Kidney capillary endothelial cell (primary cell): ENCODE measurements at places on chromosomes 7 and 10.

GRCh38 chr10:128072941-128073645 is 53.1 kb downstream of the MKI67 start:
- DNase-seq = no peak

GRCh38 chr10:69087590-69088470 is at the start of gene SRGN:
SRGN (plus strand) TSS chr10:69088103; CDS start chr10:69088158, 55 bp downstream.
- DNase-seq = peak; percentile 41

DNA sequence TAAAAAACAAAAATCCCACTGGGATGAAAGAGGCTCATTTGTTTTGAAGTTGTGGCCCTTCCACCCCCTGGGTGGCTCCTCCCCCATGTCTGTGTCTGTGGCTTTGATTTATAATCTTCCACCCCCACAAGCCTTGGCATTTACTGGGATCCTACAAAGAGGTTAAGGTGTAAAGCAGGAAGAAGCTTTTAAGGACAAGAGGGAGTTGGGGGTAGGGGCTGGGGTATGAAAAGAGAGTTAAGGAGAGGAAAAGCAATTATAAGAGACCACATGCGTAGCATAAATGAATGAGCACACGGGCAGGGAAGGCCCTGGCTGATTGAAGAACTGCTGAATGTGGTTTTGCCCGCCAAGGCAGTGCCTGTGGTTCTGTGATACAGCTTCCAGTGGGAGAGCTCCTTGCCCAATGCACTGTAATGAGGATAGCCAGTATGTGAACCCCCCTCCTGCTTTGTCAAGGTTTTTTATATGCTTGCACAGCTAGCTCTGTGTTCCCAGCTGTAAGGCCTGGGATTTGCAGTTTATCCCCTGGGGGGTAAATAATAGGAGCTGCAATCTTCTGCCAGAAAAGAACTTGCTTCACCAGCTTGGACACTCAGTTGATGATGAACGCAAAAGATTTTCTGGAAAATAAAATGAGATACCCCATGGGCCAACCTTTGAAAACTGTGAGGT is 34.7 kb upstream of the KMT2E start:
- DNase-seq = no peak

- no peak for DNase-seq
Measured at GRCh38 chr7:83806538-83806937, 157.6 kb upstream of the SEMA3E start.

DNA sequence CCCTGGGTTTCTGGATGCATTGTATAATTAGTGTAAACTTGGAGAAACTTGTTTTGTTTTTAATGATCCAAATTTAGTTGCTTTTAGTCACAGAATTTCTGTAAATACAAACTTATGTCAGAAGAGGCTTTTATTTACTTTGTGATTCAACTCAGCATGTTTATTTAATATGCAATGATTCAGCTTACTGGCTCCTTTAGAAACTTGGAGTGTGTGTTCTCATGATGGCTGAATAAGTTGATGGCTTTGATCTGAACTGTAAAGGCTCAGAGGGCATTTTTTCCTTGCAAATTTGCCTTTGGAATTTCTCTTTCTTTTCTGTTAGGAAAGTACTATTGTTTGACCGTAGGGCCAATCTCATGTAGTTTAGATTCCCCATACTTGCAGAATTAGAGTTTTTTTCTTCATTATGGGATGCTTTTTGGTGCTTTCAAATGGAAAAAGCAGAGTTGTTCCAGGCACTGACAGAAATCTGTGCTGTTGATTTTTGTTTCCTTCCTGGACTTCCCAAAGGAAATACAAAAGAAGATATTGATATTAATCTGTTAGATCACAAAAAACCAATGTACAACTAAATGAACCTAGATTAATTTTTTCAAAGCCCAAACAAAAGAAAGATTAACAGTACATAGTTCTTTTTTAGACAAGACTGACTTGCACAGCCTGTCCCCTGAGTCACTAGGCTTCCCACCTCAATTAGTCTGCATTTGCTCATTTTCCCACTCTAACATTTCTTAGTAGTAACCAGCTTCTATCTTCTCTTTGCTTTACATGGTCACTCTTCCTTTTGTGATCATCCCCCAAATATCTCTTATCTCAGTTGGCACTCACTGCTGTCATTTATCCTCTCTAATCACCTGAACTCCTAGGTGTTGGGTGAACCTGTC is 96.8 kb upstream of the AGR3 start:
- DNase-seq = no peak

- no peak for DNase-seq
Measured at GRCh38 chr10:112981553-112981952, 31.5 kb downstream of the TCF7L2 start.

GRCh38 chr7:156123362-156123761 is 311.1 kb upstream of the SHH start:
- DNase-seq = no peak

GRCh38 chr7:133315332-133316040 is 62.6 kb downstream of the EXOC4 start:
- DNase-seq = peak; percentile 11

- DNase-seq = no peak
Measured at GRCh38 chr7:105261689-105262088, 127.0 kb downstream of the SRPK2 start.

DNA sequence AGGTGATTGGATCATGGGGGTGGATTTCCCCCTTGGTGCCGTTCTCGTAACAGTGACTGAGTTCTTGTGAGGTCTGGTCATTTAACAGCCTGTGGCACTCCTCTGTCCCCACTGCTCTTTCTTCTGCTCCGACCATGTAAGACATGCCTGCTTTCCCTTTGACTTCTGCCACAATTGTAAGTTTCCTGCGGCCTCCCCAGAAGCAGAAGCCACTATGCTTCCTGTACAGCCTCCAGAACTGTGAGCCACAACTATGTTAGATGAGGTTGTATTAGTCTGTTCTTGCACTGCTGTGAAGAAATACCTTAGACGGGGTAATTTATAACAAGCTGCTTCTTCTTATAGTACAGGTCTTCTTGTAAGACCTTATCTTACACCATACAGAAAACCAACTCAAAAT is 241.7 kb upstream of the KLF14 start:
- no peak for DNase-seq

GRCh38 chr7:25261545-25262140 is 33.4 kb upstream of the NPVF start:
- DNase-seq = no peak

- DNase-seq = no peak
Measured at GRCh38 chr7:154767821-154768415, 235.0 kb downstream of the PAXIP1 start.

GRCh38 chr10:4820804-4821401 is 5.1 kb upstream of the AKR1E2 start:
- DNase-seq = no peak

GRCh38 chr7:129615018-129615417 is 3.5 kb downstream of the NRF1 start:
- no peak for DNase-seq

GRCh38 chr7:30351286-30351685 is 66.9 kb downstream of the ZNRF2 start:
- DNase-seq = no peak

- no peak for DNase-seq
Measured at GRCh38 chr10:52379287-52379686, 65.2 kb downstream of the DKK1 start.

- no peak for DNase-seq
Measured at GRCh38 chr7:92095380-92095779, 38.9 kb downstream of the CYP51A1 start.

- DNase-seq = no peak
Measured at GRCh38 chr10:97512993-97513392, 14.3 kb downstream of the UBTD1 start.

- DNase-seq = no peak
Measured at GRCh38 chr10:130028465-130028819, 64.4 kb upstream of the EBF3 start.

DNA sequence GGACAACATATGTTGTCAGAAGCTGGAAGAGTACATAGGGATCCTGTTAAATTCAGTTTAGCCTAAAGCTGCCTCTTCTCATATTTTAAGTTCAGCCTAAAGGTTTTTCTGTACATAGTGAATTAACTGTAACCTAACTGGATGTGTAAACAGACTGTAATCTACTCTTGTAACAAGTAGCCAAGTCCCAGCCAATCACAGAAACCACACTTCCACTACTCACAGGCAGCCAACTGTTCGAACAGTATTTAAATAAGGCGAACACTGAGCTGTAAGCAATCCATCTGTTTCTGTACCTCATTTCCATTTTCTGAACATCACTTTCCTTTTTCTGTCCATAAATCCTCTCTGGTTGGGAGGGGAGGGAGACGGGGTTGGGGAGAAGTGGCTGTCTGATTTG is 15.0 kb upstream of the STN1 start:
- no peak for DNase-seq

DNA sequence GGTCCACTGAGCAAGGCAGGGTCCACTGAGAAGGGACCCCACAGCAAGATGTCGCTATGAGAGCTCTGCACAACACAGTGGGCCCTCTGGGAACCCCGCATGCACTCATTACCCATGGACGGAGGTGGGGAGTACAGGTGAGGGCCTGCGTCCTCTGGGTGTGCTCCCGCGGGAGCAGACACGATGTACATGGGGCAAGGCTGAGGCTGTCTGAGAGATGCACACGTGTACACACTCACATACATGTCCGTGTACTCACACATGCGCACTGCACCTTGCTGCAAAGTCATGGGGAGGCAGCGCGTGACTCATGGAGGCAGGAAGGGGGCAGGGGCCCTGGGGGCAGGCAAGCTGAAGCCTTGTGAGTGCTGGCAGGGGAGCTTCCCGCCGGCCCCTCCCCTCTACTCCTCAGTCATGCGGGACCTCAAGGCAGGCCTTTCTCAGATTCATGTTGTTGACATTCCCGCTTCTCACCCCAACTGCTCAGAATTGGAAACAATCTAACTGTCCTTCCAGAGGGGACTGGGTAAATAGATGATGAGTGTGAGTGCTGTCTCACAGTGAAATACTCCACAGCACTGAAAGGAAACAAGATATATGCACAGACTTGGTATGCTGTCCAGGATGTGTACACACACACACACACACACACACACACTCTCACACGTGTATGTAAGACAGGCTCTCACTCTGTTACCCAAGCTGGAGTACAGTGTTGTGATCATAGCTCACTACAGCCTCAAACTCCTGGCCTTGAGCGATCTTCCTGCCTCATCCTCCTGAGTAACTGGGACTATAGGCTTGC is 40.0 kb downstream of the GOLGA7B start:
- DNase-seq = no peak

DNA sequence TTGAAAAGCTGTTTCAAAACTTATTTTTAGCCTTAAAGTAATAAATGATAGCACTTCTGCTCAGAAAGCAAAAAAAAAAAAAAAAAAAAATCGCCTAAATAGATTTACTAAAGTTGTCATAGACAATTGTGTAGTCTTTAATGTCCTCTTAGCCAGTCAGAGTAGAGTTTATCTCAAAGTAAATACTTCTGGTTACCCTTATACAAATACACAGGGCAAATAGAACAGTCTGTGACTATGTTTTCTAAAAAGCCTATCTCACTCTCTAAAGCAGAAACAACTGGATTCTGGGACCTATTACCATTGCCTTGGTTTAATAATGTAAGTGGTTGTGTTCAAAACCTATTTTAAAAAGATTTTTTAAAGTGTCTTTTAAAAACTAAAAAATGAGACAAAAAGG is 156.2 kb upstream of the THSD7A start:
- no peak for DNase-seq

GRCh38 chr10:110016039-110016438 is 8.3 kb downstream of the ADD3 start:
- DNase-seq = no peak

- DNase-seq = no peak
Measured at GRCh38 chr10:49642311-49642710, 28.5 kb downstream of the CHAT start.

DNA sequence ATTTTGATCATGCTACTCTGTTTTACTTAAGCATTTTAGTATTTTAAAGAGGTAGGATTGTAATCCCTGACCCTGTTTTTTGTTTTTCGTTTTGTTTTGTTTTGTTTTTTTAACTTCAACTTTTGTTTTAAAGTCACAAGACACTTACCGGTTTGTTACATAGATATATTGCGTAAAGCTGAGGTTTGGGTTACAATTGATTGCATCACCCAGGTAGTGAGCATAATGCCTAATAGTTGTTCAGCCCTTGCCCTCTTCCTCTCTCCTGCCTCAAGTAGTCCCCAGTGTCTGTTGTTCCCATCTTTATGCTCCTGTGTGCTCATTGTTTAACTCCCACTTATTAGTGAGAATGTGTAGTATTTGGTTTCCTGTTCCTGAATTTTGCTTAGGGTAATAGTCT is 93.1 kb upstream of the TEX47 start:
- no peak for DNase-seq

GRCh38 chr7:123787220-123788007 is 38.6 kb upstream of the WASL start:
- DNase-seq = no peak

- DNase-seq = peak; percentile 40
Measured at GRCh38 chr10:88810196-88810961, 7.8 kb downstream of the LIPM start.

GRCh38 chr10:124138195-124138882 is 44.9 kb upstream of the CHST15 start:
- no peak for DNase-seq

GRCh38 chr10:98963608-98964007 is 272.0 kb downstream of the HPSE2 start:
- no peak for DNase-seq
